Glutamatergic neuron (in vitro differentiated cells): ENCODE measurements at places on chromosomes 7 and 10.

DNA sequence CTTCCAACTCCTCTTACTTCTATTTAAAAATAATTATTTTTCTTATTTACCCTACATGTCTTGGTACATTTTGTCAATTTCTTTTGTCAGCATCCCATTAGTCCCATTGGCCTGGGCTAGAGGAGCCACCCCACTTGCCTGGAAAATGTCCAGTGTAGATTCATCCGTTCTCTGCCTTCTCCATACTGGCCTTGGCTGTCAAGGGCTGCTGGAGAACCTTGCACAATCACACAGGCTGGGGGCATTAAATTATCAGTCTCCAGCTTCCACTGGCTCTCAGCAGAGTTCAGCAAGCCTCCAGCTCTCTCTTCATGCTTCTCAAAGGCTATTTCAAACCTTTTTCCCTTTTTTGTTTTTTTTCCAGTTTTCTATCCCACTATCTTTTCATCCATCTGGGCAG lies 13.8 kb upstream of the ZCCHC24 start:
- H3K27me3 ChIP-seq = no peaks in the 10 kb centered on the region
- no peak for DNase-seq
- no peaks in the 10 kb centered on the region for H3K36me3 ChIP-seq
- no peak overlapping the region for H3K4me3 ChIP-seq
- H3K4me1 ChIP-seq = no peaks in the 10 kb centered on the region
- no peak overlapping the region for H3K27ac ChIP-seq

DNA sequence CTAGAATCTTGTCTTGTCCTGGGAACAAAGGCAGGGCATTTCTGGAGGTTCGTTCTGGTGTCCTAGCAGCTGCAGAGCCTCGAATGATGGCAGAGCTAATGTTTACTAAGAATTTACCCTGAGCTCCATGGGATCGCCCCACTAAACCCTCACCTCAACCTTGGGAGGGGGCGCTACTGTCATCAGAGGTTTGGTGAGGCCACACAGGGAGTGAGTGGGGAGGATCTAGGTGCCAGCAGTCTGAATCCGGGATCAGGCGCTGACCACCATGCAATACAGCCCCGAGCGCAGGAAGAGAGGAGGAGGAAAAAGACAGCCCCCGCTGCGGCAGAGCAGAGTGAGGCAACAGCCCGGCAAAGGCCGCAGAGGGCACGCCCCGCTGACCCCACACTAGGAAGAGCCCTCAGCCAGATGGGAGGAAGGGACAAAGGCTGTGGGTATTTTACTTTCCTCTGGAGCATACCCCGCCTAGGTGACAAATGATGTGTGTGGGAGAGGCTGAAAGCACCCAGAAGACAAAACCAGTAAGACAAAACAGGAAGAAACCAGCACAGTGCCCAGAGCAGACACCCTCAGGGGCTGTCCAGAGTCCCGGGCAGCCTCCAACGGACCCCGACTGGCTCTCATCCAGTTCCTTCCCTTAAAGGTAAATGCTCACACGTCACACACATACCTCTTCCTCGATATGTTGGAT lies 103.5 kb downstream of the FAM53B start:
- no peak for DNase-seq
- no peaks in the 10 kb centered on the region for H3K36me3 ChIP-seq
- no peak overlapping the region for H3K4me3 ChIP-seq
- no peaks in the 10 kb centered on the region for H3K27me3 ChIP-seq
- no peak overlapping the region for H3K27ac ChIP-seq
- peaks cover 26% of the 10 kb centered on the region for H3K4me1 ChIP-seq

- H3K4me3 ChIP-seq = no peak overlapping the region
- no peaks in the 10 kb centered on the region for H3K36me3 ChIP-seq
- DNase-seq = no peak
Observed at GRCh38 chr7:110944966-110945644, 145.8 kb upstream of the LRRN3 start.

DNA sequence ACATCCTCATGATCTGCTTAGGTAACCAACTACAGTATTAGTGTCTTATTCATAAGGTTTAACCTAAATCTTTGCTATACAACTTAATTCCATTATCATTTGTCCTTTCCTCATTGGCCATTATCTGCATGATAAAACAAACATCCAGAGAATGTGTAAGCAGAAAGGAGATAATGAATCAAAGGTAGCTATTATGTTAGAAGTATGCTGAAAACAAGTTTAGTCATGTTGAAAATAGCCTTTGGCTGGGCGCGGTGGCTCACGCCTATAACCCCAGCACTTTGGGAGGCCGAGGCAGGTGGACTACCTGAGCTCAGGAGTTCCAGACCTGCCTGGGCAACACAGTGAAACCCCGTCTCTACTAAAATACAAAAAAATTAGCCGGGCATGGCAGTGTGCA lies 78.2 kb downstream of the NT5C2 start:
- no peaks in the 10 kb centered on the region for H3K36me3 ChIP-seq
- peaks cover 4% of the 10 kb centered on the region for H3K4me1 ChIP-seq
- DNase-seq = no peak
- H3K27ac ChIP-seq = no peak overlapping the region
- peaks cover 1% of the 10 kb centered on the region for H3K27me3 ChIP-seq

DNA sequence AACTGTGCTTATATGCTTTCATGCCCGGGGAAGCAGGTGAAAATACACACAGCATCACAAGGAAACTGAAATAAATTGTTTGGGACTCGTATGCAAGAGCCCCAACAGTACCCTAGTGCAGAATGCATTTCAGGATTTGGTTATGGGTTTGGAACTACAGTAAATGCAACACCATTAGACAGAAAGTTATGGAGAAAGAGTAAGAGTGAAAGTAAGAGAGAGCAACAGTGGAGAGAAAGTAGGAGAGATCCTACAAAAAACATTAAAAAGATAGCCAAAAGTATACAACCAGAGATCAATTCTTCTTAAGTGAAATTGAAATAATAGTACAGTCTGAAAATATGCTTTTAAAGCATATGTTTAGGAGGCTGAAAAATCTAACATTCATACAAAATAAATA lies 231.1 kb downstream of the TFEC start:
- H3K4me3 ChIP-seq = no peak overlapping the region
- H3K27me3 ChIP-seq = no peaks in the 10 kb centered on the region
- no peak for DNase-seq
- no peaks in the 10 kb centered on the region for H3K36me3 ChIP-seq
- H3K4me1 ChIP-seq = no peaks in the 10 kb centered on the region

DNA sequence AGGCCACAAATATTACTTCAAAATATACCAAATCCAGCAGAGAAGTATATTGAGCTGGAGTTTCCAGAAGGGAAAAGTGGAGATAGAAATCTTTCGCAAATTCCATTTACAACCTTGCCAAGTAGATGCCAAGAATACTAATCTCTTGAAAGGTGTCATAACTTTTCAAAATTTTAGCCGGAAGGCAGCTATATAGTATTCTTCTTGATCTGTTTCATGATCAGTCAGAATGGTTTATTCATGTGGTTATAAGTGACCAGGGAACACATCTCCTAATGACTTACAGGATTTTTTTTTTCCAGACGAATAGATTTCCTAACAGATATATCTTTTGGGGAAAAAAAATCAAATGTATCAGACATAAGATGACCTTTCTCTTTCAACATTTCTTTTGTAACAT lies 270.7 kb downstream of the TSPAN12 start:
- H3K27ac ChIP-seq = no peak overlapping the region
- no peak for DNase-seq
- H3K4me1 ChIP-seq = peaks cover 20% of the 10 kb centered on the region
- no peak overlapping the region for H3K4me3 ChIP-seq

DNA sequence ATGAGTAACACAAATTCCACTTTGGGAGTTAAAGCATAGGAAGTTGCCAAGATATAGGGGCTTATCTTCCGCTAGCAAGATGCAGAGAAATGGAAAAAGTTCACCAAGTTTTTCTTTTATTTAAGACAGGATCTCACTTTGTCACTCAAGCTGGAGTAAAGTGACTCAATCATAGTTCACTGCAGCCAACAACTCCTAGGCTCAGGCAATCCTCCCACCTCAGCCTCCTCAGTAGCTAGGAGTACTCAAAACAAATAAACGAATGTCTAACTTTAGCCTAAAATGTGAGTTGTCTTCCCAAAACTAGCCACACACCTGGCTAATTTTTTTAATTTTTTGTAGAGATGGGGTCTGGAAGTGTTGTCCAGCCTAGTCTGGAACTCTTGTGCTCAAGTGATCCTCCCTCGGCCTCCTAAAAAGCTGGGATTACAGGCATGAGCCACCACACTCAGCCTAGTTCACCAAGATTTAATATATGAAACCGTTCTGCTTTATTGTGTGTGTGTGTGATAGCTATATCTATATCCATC lies 9.9 kb downstream of the VIM start:
- no peaks in the 10 kb centered on the region for H3K27me3 ChIP-seq
- no peak for DNase-seq
- H3K4me1 ChIP-seq = no peaks in the 10 kb centered on the region
- no peak overlapping the region for H3K27ac ChIP-seq

DNA sequence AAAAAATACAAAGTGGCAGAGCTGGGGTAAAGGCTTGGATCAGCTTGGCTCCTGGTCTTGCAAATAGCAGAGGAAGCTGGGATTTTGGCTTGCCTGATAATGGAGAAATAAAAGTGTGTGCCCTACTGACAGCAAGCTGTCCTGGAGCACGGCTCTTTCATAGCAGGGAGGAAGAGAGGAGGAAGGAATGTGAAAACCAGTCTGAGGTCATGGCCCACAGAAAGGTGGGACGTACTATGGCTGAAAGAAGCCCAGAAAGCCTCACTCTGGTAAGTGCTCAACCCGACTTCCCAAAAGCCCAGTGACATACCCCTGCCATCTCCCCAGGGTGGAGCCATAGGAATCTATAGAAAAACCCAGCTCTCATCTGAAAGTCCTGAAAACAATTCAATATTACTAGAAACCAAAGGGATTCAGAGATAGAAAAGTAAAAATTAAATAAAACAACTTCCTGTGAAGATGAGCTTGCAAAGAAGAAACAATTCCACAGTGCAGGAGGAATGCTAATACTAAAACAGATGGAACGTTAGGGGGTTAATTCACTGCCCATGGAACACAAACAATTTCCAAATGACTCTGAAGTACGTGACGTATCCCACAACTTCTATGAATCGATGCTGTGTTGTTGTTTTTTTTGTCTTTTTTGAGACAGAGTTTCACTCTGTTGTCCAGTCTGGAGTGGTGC lies 246.7 kb upstream of the PTN start:
- H3K27ac ChIP-seq = no peak overlapping the region
- H3K4me3 ChIP-seq = no peak overlapping the region
- no peaks in the 10 kb centered on the region for H3K36me3 ChIP-seq

DNA sequence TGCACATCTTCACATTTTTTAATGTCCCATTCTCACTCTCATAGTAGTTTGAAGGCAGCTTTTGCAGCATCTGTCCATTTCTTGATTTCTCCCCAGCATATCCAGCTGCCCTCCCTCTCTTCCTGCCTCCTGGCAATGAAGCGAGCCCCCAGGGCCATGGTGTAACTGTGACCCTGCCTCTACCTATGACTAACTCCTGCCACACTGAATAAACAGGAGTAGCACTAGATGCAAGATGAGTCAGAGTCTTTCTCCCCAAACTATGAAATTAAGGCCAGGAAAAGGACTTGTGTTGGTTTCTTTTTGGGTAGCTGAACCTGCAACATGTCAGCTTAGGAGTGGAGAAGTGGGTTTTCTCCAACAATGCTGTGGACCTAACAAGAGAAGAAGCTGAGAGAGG lies 329.0 kb downstream of the RNLS start:
- peaks cover 6% of the 10 kb centered on the region for H3K4me1 ChIP-seq
- H3K27me3 ChIP-seq = no peaks in the 10 kb centered on the region
- H3K27ac ChIP-seq = no peak overlapping the region

- H3K27me3 ChIP-seq = no peaks in the 10 kb centered on the region
- no peak overlapping the region for H3K4me3 ChIP-seq
- H3K27ac ChIP-seq = no peak overlapping the region
- H3K4me1 ChIP-seq = no peaks in the 10 kb centered on the region
- DNase-seq = no peak
Observed at GRCh38 chr7:52260046-52260665, 775.3 kb upstream of the POM121L12 start.

DNA sequence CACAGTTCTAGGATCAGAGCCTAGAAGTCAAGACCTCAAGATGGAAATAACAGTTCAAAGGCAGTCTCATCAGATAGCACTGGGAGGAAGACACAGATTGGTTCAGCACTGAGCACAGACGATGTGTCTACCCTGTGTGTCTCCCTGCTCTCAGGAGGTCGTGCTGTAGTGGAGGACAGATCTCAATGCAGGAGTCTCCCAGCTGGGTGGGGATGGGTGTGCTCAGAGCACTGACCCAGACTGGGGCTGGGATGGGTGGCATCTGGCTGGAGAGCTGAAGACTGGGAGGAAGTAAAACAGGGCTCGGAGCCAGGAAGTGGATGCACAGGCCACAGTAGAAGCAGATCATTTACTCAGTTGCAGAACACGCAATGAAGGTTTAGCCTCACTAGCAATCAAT lies 69.5 kb upstream of the GDF10 start:
- no peak for DNase-seq
- peaks cover 10% of the 10 kb centered on the region for H3K4me1 ChIP-seq
- H3K36me3 ChIP-seq = peaks cover 18% of the 10 kb centered on the region
- H3K27me3 ChIP-seq = peaks cover 3% of the 10 kb centered on the region

DNA sequence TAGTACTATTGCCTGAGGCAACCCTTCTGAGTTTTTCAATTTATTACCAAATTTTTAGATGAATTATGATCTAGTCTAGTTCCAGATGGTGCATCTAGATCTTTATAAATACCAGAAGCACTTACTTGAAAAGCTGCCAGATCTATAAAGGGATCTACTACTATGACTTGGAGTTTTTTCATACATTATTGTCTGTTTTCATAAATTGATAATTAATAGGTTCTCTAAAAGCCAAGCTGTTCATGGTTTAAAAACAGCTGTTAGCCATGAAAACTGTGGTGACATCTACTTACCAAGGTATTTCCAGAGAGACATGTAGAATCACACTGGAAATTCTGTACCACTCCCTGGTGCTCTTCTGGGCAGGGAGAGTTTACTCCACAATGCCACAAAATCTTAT lies 786.5 kb upstream of the C7orf33 start:
- no peak for DNase-seq
- H3K27ac ChIP-seq = peak overlapping the region; percentile 68
- no peaks in the 10 kb centered on the region for H3K36me3 ChIP-seq

DNA sequence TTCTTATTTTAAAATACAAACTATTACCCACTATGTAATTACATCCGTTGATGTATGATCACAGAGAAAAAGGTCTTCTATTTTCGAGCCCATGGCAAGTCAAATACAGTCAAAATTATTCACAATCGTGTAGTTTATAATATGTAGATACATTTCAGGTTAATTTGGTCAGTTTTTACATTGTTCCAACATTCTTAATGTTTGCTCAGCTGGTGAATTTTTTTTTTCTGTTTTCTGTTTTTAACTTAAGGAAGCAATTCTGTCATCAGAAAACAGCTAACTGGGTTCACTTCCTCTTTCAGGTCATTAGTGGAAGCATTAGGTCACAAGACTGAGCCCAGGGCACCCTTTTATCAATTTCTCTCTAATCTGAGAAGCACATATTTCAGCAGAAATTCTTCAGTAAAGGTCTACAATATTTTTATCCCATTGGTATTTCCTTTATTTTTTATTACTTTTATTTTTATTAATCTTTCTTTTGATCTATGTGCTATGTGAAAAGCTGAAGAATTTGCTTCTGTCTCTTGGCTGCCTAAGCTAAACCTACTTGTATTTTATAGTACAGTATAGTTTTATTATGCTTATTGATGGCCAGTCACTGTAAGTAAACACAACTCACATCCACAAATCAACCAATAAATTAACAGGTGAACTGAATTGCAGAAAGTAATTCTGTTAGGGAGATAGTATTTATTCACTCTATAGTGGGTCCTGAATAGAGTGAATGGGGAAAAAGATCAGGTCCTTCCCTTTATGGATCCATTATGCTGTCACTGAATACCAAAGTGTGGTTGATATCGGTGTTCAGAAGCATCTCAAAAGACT lies 84.6 kb downstream of the ICA1 start:
- H3K4me3 ChIP-seq = no peak overlapping the region
- H3K4me1 ChIP-seq = no peaks in the 10 kb centered on the region
- no peak for DNase-seq
- H3K27ac ChIP-seq = no peak overlapping the region
- H3K36me3 ChIP-seq = no peaks in the 10 kb centered on the region
